Hippocampal formation (tissue), 2 donors: ENCODE measurements at places on chromosomes 3 and 15.

- no peak for DNase-seq
Observed at GRCh38 chr15:40925495-40925862, 3.7 kb upstream of the DLL4 start.

DNA sequence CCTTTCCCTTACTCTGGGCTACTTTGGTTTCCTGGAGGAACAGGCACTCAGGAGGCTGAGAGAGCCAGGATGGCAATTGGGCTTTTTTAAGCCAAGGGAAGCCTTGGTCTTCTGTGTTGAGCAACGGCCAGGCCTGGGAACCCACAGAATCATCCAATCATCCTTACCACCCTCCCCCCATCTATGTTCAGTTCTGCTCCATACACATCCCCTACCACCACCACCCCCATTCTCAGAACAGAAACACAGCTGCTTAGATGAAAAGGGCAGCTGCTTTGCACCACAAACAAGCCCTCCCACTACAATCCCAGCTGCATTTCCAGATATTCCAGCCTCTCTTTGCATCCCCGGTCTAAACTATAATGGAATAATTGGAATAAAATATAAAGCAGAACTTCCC lies 21.0 kb downstream of the SEMA5B start:
- no peak for DNase-seq

GRCh38 chr3:16378415-16378814 lies 113.4 kb downstream of the OXNAD1 start:
- DNase-seq = no peak

GRCh38 chr3:167251678-167252077 lies 128.4 kb downstream of the ZBBX start:
- no peak for DNase-seq

DNA sequence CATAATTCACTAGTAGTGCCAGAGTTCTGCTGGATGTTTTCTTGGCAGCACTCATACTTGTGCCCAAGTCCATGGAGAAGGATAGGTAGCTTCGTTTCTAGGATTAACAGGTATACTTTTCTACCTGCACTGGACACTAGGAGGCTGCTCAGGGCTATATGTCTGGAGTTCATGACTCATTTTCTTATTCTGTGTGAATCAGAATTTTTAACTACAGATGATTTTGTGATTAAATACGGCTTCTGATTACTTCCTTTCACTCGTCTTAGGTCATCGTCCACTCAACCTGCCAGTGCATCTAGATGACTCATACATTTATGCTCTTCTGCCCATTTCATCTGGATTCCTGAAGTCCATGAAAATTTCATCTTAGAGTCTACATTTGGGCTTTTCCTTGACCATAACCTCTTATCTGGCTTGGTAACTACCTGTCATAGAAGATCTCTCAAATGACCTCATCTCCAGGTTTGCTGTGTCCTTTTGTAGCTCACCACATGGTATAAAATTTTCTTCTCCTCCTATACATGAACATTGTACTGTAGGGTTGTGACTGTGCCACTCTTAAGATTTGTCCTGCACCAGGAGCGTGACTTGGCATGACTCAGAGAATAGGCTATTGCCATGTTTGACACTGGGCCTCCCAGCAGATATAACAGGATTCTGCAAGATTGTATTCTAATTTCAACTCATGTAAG lies 66.7 kb upstream of the GCSAM start:
- DNase-seq = no peak

- peak; percentile 13 for DNase-seq
Observed at GRCh38 chr15:90665288-90666134, 51.6 kb upstream of the BLM start.

- DNase-seq = no peak
Observed at GRCh38 chr3:188756241-188756640, 415.5 kb upstream of the TPRG1 start.

- no peak for DNase-seq
Observed at GRCh38 chr3:149654188-149654601, 3.6 kb downstream of the WWTR1 start.

DNA sequence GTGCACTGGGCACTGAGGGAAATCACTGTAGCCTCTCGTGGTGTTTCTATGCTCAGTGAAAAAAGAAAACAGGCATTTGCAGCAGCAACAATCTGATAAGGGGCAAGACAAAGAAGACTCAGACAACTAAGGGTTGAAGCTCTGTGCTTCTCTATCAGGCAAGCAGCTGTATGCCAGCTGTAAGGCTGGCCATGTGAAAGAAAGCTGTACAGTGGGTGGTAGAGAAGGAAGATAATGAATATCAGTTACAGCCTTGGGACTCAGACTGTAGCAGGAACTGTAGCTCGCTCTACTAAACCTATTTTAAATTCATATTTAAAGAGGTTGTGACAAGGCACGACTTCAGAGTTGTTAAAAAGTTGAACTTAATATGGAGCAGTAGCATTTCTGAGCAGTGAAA lies 76.3 kb downstream of the VGLL3 start:
- DNase-seq = no peak

- no peak for DNase-seq
Observed at GRCh38 chr15:25022233-25022632, 67.4 kb downstream of the SNRPN start.

DNA sequence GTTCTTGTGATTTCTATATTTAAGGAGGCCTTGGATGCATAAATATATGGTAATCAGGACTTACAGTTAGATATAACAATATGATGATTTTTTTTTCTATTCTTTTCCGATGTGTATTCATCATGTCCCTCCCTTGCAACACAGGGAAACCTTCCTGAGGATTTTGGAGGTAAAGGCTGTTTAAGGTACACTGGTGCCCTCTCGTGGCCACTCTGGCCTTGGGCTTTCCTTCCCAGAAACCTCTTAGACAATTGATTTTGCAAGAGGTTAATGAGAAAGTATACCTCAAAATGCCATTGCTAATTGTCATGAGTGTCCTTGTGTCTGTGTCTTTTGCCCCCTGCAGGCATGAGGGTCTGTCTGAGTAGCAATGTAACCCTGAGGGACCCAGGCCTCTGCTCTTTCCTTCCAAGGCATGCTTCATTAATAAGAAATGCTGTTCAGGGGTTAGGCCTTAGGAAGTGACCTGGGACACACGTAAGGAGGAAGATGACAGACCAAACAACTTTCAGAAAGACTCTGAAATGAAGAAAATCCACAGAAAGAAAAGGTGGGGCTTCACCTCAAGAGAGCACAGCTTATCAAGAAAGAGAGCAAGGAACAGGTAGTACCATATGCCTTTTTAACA lies 70.3 kb upstream of the PPP2R3A start:
- DNase-seq = peak; percentile 56

- DNase-seq = no peak
Observed at GRCh38 chr3:78426454-78426853, 1341.3 kb downstream of the ROBO1 start.

- DNase-seq = no peak
Observed at GRCh38 chr15:37783290-37783689, 151.2 kb upstream of the TMCO5A start.

DNA sequence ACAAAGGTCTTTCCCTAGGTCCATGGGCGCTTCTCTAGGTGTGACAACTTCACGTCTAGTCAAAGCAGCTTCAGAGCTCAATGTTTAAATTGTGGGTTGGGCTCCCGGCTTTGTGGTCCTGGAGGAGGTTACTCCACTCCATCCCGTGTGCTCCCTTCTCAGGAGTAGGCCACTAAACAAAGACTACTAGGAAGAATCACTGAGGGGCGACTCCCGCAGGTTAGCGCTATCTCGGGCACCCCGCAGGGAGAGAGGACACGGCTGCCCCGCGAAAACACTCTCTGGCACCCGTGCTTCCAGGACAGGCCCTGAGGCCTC lies 500 bp downstream of the PARP6 start:
- no peak for DNase-seq

- DNase-seq = no peak
Observed at GRCh38 chr3:156606729-156607128, 51.8 kb upstream of the SSR3 start.

DNA sequence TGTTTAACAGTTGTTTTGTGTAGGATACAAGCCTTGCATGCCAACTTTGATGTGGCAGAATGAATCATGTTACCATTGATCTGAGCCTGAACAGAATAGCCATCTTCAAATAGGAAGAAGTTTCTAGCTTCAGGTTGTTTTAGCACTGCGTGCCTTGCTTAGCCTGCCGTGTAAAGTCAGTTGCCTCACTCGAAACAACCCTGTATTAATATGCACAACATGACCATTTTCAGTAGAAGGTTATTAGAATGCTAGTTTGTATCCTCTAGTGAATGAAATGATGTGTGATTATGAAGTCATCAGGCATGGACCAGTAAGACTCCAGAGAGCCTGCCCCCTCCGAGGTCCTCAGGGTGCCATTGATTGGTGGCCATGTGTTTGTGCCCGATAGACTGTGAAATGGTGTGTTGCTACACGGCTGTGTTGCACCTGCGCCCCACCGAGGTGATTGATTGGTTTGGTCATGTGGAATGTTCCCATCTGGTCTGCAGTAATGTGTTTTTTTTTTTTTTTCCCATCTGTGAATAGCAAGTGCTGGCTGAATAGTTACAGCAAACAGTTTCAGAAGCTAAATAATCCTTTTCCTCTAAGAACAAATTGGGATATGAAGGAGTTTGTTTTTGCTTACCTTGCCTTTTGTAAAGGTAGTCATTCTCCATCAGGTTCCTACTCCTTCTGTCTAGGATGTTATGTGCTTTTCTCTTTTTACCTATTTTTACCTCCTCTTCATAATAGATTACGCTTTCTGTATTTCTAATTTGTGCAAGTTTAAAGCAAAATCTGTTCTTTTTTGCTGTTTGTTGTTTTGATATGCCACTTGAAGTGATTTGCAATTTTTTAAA lies 214.9 kb downstream of the TCF12 start:
- DNase-seq = peak; percentile 27

- no peak for DNase-seq
Observed at GRCh38 chr3:17800232-17800631, 57.8 kb upstream of the TBC1D5 start.

DNA sequence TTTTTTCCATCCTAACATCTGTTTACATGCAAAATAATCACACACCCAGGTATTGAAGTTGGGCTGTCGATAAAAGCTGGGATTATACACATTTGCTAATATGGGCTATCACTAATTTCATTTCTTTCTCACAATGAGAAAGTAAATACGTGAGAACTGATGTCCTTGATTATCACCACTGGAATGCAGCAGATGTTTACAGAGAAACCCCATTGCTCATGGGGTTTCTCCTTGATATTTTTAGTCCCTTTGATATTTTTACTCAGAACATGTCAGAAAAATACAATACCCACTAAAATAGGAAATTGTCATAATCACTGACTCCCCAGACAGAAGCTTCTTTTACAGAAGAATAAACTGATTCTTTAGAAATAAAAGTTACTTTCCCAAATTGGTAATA lies 535.1 kb upstream of the CCDC54 start:
- no peak for DNase-seq

DNA sequence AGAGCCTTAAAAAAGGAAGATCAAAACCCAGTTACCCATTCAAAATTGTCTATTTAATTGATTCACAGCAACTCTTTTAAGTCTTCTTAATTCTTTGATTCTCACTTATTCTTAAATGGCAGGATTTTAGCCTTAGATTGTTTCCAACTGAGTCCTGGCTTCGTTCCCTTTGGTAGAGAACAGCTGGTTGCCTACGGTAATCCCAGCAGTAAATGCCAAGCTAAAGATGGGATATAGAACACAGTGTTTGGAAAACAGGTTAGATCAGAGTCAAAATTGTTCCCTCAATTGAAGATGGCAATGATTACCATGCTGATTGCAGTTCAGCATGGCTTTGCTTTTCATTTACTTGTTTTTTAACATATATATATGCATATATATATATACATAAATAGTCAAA lies 300.9 kb downstream of the PYDC2 start:
- DNase-seq = no peak

GRCh38 chr3:134694466-134694865 lies 43.6 kb upstream of the KY start:
- DNase-seq = peak; percentile 24

DNA sequence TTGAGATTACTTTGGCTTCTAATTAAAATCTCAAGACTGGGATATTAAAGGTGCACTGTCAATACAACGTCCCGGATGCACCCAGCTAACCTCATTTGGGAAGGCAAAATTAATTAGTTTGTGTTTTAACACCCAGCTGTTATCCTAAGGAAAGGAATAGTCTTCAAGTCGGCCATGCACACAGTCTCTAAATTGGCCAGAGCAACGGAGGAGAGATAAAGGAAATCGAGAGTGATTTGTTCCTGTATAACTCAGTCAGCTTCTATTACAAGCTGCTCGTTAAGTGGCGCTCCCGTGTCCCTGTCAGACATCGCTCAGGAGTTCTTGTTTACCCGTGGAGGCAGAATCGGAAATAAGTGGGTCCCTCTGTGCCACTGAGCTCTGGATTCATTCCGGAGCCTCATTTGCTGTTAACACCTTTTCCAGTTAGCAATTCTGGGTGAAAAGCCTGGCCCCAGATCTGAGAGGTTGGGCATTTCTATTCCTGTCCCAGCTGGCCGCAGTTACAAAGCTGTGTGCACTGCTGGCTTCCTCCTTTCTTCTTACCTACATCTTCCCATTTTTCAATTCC lies 63.9 kb downstream of the ST8SIA2 start:
- no peak for DNase-seq

DNA sequence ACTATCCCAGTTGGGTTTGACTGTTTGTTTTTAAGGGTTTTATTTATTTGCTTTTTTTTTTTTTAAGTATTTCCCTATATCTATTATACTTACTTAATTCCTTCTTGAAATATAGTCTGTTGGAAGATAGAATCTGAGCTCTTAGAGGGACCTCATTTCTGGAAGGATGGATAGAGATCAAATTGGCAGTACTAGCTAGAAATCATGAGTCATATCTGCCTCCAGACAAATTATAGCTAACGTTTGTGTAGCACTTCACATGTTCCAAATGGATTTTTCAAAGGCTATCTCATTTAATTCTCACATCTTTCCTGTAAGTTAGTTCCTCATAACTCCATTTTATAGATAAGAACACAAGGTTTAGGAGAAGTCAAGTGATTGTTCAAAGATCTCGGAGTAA lies 384.7 kb downstream of the ZIC1 start:
- DNase-seq = no peak

DNA sequence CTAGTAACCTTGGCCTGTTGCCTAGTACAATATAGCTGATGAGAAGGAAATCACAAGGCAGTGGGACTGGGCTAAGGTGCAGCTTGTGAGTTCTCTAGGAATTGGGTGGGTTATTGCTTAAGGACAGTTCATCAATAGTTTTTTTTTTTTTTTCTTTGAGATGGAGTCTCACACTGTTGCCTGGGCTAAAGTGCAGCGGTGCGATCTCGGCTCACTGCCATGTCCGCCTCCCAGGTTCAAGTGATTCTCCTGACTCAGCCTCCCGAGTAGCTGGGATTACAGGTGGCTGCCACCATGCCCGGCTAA lies 11.5 kb downstream of the ACKR2 start:
- DNase-seq = no peak

GRCh38 chr3:184585545-184585944 lies 24.0 kb downstream of the EPHB3 start:
- DNase-seq = no peak
